ENCODE measurements at places on chromosomes 12 and 14.
A peak's percentile ranks its signal among the peaks of the same experiment; 100 is the strongest.

- no peak for DNase-seq
Measured at GRCh38 chr14:62759796-62760195, 285.5 kb downstream of the KCNH5 start.

DNA sequence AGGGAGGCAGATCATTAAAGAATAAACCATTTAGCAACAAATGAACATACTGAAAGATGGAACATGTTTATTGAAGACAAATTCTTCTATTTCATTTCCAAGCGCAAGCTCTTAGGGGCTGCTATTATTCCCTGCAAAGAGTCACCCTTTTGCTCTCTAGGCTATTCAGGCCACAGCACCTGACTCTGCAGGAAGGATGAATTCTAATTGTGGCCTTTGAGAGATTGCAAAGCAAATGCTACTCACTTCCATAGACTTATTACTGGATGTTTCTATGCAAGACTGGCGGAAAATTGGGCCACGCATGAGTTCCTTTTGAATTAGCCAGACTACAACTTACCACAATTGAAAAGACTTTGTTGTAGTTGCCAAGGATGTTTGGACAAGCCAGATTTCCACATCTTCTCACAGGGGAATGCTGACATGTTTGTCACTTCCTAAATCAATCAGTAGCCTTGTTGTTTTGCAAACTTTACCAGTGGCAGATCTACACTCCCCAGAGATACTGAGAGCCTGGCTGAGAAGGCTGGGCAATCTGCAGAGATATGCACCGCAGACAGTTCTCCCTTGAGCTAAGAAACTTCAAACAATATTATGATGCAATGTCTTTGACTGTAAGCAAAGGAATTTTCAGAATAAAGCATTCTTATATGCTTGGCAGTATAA is 334.3 kb upstream of the SYT1 start:
- DNase-seq, result no peak

GRCh38 chr14:56205881-56206280 is 87.7 kb downstream of the PELI2 start:
- DNase-seq, result no peak

GRCh38 chr12:75812271-75813018 is 219.1 kb downstream of the PHLDA1 start:
- peak; percentile 44 for DNase-seq

GRCh38 chr12:75528692-75529091 is 17.3 kb upstream of the KRR1 start:
- no peak for DNase-seq

- DNase-seq, result no peak
Measured at GRCh38 chr14:101717663-101718490, 43.6 kb upstream of the PPP2R5C start.

DNA sequence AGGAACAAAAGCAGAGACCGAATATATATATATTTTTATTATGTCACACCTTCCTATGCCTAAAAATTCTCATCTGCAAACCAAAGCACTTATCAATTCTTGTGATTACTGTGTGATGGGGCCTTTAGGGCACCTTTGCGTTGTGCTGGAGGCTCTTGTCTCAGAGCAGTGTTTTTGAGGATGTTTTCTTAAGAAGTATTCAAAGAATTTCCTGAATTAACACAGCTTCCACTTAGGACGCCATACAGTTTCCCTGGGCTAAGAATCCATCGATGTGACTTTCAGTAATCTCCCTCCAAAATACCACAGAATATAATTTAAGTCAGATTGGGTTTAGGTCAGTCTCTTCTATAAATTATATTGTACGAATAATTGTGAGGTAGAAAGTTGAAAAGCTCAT is 22.0 kb upstream of the HIF1A start:
- DNase-seq, result no peak

DNA sequence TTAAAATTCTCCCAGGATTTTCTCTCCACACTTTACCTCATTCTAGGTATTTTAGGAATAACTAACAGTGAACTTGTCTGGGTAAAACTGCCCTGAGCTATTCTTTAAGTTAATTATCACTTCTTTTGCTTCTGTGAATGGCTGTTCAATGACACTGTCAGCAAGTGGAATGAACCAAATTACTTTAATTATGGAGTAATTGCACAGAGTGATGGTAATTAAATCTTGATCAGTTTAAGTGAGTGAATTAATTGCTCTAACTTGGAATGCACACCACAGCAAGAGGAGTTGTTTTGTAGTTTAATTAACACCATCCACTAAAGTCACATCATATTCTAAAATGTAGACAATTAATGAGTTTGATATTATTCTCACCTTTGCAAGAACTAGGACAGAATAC is 36.2 kb upstream of the TMEM260 start:
- DNase-seq, result no peak

DNA sequence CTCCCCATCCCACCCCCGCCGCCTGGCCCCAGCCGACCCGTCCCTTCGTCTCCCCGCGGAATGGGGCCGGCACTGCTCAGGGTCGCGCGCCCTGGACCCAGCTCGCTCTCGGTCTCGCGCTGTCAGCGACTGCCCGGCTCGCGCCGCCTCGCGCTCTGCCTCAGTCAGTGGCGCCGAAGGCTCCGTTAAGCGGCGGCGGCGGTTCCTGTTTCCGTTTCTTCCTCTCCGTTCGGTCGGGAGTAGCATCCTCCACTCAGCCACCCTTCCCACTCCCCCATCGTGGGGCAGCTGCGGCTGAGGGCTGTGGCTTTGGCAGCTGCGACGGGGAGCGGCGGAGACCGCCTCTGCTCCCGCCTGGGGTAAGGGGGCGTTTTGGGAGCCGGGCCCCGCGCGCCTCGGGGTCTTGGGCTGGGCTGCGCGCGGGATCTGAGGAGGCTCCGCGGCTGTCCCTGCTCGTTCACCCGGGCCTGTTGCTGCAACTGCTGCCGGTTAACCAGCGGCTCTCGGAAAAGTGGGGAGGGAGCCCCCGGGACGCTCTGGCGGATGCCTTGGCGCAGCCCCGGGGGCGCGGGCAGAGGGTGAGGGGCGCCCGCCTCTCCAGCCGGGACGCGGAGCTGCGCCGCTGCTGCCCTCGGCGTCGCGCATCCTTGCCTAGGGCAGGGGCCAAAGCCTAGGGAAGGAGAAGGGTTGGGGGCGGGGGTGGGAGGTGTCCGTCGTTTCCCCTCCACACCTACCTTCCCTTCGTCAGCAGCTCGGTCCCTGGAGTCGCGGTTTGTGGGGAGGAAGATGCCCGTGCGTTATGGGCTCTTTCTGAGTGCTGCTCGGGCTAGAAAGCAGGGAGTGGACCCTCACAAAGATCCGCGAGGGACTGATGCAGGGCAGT is 567 bp downstream of the FUT8 start:
- peak; percentile 69 for DNase-seq

DNA sequence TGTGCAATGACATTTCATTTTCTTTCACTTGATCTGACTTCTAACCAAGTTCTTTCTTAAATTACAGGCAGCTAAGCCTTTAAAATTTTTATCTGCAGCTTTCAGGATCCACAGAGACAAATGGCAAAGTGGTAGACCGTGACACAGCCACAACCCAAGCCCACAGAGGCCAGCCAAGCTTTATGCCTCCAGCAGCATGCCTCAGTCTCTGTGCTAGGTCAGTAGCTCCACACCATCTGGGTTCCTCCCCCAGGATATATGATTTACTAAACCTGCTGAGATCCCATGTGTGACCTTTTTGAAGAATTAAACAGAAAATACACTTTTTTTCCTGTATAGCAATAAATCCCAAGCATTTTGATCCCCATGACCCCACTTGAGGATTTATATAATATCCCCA is 290.4 kb upstream of the CAND1 start:
- no peak for DNase-seq

DNA sequence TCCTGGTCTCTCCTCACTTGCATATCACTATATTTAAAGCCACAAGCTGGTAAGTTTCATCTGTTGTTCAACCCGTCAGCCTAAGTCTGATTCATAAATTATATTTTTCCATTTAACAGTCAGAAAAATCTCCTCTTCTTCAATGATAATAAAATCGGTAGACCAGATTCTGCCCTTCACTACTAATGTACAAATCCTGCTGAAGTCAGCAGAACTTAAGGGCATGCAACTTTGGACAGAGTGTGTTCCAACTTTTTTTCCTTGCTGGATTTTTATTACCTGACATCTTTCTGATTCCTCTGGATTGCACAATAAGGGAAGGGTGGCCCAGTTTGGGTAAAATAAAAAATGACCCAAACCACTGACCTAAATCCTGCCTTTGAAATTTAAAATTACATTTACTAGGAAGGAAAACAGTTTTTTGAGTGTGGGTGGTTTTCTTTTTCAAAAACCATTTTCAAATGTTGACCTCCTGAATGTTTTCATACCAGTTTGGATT is 125.4 kb upstream of the DIO2 start:
- no peak for DNase-seq

- no peak for DNase-seq
Measured at GRCh38 chr12:8127138-8127537, 3.7 kb downstream of the CLEC4A start.

DNA sequence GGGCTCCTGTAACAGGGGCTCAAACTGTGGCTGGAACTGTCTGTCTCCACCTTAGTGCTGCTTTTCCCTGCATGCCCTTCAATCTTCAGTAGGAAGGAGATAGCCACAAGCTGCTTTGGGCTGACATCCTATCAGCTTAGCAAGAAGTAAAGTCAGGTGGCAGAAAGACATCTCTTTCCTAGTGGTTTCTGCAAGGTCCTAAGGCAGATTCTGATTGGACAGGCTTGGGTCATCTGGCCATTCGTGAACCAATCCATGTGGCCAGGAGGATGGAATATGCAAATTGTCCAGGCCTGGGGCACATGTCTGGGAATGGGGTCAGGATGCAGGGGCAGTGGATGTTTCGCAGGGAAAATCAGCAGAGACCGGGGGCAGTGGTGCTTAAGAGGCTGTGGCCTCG is 5.2 kb downstream of the RITA1 start:
- no peak for DNase-seq

GRCh38 chr12:7060353-7060954 is at the start of gene C1S:
TSS of gene C1S (plus strand) at chr12:7060718. CDS start at chr12:7061913, 1,195 bp downstream.
- peak; percentile 92 for DNase-seq

GRCh38 chr12:119902084-119902509 is 25.0 kb upstream of the CIT start:
- peak; percentile 44 for DNase-seq

DNA sequence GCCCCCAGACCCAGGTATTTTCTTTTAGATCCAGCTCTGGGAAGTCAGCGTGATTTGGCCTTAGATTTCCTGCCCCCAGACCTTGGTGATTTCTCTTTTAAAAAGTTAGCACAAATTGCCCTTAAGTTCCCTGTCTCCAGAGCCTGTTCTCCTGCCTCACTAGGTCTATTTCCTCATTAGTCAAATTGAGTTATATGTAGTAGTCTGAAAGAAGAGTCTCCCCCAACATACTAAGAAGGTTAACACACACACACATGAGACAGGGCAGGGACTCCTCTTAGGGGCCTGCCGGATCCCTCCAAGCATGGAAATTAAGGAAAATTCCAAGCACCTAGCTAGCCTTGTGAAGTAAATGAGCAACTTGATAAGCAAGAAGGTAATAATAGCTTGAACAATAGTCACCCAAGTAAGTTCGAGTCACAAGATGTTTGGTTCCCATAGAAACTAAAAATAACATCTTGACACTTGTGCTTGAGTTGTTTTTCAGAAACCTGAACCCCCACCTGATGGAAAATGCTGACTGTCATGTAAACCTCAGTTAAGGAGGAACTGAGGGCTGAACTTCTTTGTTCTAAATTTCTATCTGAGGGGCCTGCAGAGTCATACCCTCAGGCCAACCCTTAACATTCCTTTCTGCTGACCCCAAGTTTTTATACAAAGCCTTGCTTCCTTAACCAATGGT is 51.6 kb downstream of the CAND1 start:
- no peak for DNase-seq

DNA sequence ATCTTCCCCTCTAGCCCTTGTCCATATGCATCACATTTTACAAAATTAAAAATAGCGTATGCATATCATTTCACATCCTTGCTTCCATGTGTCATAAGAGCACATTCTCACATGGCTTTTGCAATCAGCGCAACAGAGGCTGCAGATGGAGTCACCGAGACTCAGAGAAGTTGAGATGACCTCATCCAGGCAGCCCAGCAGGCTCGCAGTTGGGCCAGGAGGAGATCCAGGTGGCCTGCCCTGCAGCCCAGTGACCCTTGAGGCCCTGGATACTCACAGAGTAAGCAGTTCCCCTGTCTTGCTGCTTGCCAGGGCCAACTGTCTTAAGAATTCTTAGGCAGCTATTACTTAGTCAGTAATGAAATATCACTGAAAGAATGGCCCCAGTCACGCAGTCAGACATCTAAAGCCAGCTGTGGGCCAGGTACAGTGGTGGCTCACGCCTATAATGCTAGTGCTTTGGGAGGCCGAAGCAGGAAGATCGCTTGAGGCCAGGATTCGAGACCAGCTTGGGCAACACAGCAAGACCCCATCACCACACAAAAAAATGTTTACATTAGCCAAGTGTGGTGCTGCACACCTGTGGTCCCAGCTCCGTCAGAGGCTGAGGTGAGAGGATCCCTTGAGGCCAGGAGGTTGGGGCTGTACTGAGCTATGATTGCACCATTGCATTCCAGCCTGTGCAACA is 9.1 kb downstream of the CAMKK2 start:
- no peak for DNase-seq

DNA sequence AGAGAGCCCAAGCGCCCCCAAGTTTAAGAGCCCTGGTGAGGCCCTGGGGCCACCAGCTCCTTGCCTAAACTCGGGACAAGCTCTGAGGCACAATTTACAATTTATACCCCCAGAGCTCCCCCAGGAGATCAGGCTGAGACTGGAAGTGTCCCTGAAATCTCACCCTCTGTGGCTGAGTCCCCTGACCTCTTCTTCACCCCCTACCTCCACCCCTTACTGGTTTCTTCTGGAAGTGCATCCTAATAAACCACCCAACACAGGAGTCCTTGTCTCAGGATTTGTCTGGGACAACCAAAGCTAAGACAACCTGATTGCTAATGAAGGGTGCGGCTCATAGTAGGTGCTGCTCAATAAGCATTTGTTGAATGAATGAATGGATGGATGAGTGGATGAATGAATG is 206.4 kb downstream of the BCL11B start:
- DNase-seq, result no peak

DNA sequence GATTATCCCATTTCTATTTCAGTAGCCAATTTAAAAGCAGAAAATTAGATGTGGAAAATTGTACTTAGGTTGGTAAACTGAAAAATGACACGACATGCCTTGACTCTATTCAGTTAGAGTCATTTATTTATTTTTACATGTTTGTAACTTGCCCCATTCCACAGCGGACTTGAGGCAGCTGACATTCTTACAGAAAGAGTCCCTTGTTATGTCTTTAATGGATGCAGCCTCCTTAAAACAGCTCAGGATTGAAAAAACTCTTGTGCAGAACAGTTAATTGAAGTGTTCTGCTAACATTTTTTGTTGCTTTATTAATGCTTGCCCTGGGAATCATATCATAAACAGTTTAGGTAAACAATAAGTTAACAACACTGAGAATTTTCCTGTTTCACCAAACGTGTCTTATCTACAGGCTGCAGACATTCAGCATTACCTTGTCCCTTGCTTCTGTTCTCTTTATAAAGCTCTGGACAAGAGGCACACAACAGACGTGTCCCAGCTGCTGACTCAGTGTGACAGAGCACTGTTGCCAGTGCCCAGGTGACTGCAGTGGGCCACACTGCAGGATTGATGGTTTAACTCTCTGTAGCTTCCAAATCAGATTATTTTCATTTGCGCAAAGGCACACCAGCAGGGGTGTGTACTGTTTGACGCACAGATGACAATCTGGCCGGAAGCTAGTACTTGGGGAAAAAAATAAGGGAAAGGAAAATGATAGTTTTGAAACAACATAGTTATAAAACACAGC is 101.6 kb downstream of the PELI2 start:
- no peak for DNase-seq

All from muscle of arm (tissue), 14 donors.